ENCODE measurements at places on chromosomes 3 and 15.

- DNase-seq, result no peak
These were observed 82.8 kb upstream of the TNFSF10 start for GRCh38 chr3:172606021-172606420.

- DNase-seq, result no peak
These were observed 114.7 kb upstream of the TLE3 start for GRCh38 chr15:70212286-70212962.

- no peak for DNase-seq
These were observed 15.0 kb upstream of the KCNMB3 start for GRCh38 chr3:179265875-179266274.

GRCh38 chr3:138195481-138195880, 8.4 kb downstream of the ARMC8 start:
- DNase-seq, result no peak

DNA sequence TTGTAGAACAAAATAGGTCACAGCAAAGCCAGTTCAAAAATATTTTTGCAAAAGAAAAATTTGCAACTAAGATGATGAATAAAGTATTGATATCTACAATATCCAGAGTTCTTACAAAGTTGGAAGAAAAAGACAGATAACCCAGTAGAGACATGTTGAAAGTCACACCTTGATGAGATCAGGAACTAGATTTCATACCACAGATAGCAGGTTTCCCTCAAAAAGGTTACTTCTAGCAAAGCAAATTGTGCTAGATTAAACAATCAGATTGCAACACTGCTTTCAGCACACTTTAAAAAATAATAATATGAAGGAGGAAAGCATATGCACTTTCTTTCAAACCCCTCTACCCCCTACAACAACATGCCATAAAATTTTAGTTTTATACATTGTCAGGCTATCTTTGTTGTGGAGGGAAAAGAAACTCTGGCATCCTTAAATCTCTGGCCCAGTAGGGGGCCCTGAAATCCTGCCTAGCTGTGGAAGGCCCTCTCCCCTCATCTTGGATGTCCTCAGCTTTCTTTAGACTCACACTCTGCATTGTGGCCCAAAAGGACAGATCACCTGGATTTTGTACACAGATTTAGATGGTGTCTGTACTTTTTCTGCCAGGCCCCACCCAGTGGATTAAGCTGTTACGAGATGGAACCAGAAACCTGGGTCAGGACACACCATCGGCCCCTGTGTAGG, 50.9 kb downstream of the CCR3 start:
- DNase-seq, result no peak

DNA sequence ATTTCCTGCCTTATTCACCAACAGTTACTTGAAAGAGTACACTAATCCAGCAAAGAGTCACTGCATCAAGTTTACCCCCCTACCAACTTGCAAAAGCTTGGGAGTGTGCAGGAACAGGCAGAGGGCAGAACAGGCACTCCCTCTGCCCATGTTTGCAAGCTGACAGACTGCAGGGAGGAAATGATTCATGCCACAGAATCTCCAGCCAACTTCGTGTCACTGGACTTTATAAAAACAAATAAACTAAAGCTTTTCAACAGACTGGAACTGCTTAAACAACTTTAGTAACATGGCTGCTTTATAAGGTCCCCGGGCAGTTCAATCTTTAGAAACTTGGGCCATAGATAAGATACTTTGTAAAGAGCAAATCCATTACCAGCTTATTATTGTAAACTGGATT, 129.5 kb downstream of the THRB start:
- DNase-seq, result no peak
